ENCODE measurements at places on chromosomes 1 and 21. TPM values are rescaled to one million over a fixed set of nuclear protein-coding genes. Genes with fewer than 3 reads are reported as not detected.

FAM177B gene
- polyA plus RNA-seq, result 0.10 TPM

SLC45A1 gene
- polyA plus RNA-seq, result 1.2 TPM

LRRC38 gene
- not detected for polyA plus RNA-seq

C1orf21 gene
- polyA plus RNA-seq, result 16.2 TPM

TDRD5 gene
- 0.05 TPM for polyA plus RNA-seq

CLDN14 gene
- polyA plus RNA-seq, result 0.49 TPM

EPHB2 gene
- 4.8 TPM for polyA plus RNA-seq

LCE4A gene
- polyA plus RNA-seq, result not detected

C8A gene
- polyA plus RNA-seq, result not detected

MMEL1 gene
- 6.2 TPM for polyA plus RNA-seq

TEX38 gene
- not detected for polyA plus RNA-seq

UBE2U gene
- polyA plus RNA-seq, result not detected

H6PD gene
- 21.5 TPM for polyA plus RNA-seq

FLG2 gene
- not detected for polyA plus RNA-seq

TPTE gene
- not detected for polyA plus RNA-seq

JAM2 gene
- 11.1 TPM for polyA plus RNA-seq

MIB2 gene
- 35.5 TPM for polyA plus RNA-seq

COL11A1 gene
- 0.55 TPM for polyA plus RNA-seq

CD52 gene
- polyA plus RNA-seq, result 402 TPM

PRAMEF20 gene
- polyA plus RNA-seq, result not detected

TRAF3IP3 gene
- polyA plus RNA-seq, result 15.7 TPM

LAPTM5 gene
- 232 TPM for polyA plus RNA-seq

LIN9 gene
- polyA plus RNA-seq, result 1.4 TPM

RNF186 gene
- polyA plus RNA-seq, result not detected

TSACC gene
- polyA plus RNA-seq, result 0.29 TPM

GNG4 gene
- 0.11 TPM for polyA plus RNA-seq

LCE1B gene
- not detected for polyA plus RNA-seq

PTPRU gene
- polyA plus RNA-seq, result 22.9 TPM

TMEM69 gene
- polyA plus RNA-seq, result 26.1 TPM

TCHH gene
- polyA plus RNA-seq, result 0.15 TPM

PMF1 gene
- polyA plus RNA-seq, result 144 TPM

PM20D1 gene
- polyA plus RNA-seq, result 0.06 TPM

ZNF683 gene
- polyA plus RNA-seq, result 0.55 TPM

SPRR1A gene
- polyA plus RNA-seq, result not detected
